ENCODE measurements at places on chromosomes 5 and 9.

DNA sequence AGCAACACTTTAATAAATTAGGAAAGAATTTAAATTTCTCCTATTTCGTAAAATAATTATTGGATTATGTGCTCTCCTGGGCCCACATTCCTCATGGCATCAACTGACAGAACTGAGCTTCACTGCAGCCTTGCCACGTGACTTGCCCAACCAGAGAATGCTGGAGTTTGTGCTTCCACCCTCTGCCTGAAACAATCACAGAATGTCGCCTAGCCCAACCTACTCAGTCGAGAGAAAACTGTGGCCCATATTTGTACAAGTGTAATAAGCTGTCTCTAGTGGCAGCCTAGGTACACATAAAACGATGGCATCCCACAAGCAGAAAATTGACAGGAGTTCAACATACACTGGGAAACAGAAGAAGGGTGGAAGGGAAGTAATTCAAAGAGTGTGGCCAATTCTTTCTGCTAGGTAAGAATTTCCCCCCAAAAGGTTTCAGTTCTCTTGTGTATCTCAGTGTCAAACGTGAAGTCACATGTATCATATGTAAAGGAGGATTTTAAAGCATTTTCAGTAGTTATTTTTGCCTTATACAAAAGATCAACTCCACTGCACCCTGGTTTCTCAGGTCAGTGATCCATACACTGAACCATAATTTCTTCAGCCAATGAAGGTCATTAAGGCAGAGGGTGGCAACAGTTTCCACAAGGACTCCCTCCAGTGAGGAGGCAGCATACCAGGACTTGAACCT is 41.7 kb downstream of the ZNF608 start:
- no peak for DNase-seq

DNA sequence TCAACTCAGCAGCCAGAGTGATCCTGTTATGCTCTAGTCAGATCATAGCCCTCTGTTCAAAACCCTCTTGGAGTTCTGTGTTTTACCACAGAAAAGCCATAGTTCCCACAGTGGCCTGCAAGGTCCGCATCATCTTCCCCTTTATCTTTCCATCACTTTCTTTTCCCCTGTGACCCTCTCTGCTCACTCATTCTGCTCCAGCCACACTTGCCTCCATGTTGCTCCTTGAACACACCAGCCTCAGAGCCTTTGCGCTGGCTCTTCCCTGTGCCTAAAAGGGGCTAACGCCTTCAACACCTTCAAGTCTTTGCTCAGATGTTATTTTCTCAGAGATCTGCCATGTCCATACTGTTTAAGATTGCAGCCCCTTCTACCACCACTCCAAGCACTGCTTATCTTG is 26.3 kb downstream of the CSF2 start:
- DNase-seq, result no peak

- no peak for DNase-seq
Observed at GRCh38 chr5:74279244-74279643, 361.3 kb downstream of the ENC1 start.

DNA sequence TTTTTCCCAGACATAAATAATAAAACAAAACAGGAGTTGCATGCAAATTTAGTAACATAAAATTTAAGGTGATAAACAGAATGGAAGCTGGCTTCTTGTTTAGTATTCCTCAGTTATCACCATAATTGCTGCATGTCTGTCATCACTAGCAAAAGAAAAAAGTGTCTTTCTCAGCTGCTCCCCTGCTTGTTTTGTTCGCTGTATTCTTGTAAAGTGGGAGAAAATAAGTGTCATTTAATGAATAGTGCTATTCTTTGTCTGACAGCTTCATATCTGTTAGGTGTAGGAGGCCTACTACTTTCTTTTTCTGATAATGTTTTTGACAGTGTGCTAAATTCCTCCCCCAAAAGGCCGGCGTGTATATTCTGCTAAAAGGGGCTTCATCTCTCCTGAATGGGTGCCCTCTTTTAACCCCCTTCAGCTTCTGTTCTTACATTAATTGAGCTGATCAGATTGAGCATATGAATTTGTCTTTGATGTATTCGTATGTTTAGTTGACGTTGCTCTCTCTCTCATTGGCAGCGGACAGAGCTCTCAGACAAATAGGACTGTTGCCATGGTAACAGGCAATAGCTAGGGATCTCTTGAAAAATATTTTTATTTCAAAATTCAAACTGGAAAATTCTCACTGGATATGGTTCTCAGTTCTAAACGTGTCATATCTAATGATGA is 303.8 kb downstream of the KIAA0825 start:
- no peak for DNase-seq

DNA sequence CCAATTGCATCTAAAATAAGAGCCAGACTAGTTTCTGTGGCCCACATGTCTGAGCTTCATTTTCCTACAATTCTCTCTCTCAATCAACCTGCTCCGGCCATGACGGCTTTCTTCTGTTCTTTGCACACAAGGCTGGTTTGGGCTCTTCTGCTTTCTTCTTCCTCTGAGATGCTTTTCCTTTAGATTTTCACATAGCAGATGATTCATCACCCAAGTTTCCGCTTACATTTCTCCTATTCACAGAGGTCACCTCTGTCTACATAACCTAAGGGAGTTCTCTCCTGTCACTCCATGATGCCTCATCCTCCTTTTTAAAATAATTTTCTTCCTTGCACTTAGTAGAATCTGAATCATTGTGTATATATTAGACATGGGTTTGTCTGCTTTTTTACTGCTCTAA is 334.6 kb upstream of the TUSC1 start:
- no peak for DNase-seq

DNA sequence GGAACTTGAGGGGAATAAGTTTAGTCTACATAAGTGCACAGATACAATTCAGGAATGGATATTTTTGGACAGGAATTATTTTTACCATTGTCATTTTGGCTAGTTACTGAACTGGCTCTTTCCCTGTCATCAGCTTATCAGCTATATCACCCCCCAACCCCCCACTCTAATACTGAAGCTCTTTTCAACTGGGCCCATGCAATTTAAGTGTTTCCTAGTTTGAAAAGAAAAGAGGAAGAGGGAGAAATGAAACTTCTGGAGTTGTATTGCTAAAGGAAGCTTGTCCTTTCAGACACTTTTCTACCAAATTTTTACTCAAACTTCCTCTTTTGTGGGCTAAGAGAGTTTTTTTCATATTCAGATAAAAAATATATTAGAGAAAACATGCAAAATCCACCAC is 18.5 kb upstream of the TIMD4 start:
- no peak for DNase-seq

DNA sequence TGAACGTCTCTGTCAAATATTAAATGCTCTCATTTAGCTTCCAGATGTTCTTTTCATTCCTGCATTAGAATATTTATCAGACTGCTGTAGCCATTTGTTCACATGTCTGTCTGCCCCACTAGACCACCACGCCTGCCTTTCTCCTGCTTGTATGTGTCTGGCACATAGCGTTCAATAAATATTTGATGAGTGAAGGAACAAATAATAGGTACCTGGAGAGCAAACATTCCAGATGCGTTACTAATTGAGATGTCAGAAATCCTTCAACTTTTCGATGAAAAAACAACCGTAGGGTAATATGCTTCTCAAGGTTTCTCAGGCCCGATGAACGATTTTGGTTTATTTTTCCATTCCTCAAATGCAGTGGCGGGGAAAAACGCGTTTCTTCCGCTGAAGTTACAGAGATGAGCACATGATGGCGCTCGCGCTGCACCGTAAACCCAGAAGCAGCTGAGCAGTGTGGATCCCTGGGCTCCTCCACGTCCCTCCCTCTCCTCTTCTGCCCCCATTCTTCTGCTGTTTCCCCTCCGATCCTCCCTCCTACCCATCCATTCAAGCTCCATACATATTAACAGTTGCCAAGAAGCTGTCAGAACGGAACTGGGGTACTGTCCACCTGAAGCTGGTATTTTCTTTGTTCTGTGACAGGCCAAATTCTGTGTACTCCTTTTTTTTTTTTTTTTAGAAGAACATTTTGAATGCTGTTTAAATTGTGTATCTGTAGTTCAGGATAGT is 245.4 kb downstream of the MPDZ start:
- DNase-seq, result peak; percentile 47

DNA sequence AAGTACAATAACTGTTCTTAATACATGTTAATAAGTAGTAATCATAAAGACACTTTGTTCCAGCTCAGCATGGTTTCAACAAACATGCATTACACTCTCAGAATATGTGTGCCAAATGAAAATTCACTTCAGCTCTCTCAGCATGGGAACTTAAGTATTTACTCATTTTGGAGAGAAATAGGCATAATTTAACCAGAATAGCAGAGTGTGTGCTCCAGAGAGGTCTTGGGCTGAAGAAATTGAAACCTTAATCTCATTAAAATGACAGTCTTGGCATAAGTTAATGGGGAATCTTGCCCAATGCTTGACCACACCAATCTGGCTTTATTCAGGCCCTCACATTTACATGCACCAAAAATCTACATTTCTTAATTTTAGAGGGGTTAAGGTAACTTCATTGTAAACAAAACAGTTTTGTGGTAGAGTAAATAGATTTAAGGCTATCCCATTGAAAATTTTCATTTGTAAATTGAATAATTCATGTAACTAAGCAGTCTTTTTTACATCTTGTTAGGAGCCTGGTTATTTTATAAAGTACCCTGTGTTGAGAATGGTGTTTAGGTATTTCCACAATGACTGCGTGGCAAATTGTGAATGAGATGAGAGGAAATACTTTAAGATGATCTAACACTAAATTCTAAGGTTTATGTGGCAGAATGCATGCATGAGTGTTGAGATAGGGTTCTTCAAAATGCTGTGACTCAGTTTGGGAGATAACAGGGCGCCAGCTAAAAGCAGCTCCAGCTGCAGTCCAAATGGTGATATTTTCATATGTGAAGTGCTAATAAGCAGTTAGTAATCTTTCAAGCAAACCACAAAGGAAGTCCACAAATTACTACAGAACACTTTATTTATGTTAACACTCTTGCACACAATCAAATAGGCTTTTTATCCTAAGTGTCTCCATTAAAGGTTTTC is 11.3 kb upstream of the LOX start:
- no peak for DNase-seq

- DNase-seq, result no peak
Observed at GRCh38 chr5:95709967-95710650, 21.0 kb upstream of the RHOBTB3 start.

- no peak for DNase-seq
Observed at GRCh38 chr5:125604104-125604503, 819.1 kb upstream of the GRAMD2B start.

GRCh38 chr9:83000765-83001164 is 62.2 kb downstream of the RASEF start:
- DNase-seq, result no peak

- no peak for DNase-seq
Observed at GRCh38 chr9:95815961-95816360, 59.5 kb upstream of the ERCC6L2 start.

DNA sequence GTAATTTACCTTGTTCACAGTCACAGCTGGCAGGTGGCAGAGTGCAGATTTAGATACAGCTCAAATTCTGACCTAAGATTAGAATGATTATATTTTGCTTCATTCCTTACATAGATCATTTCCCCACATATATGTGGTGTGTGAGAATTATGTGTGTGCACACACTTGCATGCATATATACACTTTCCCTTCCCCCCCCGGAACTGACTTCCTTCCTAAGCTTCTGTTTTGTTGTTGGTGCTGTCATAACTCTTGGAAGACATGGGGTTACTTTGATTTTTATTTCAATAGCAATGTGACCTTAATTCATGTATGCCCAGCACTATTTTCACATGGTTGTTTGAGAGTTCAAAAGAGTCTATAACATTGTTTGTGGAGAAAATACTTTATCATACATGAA is 112.8 kb downstream of the CMYA5 start:
- DNase-seq, result no peak

- DNase-seq, result no peak
Observed at GRCh38 chr9:79600466-79600865, 28.7 kb downstream of the TLE4 start.

DNA sequence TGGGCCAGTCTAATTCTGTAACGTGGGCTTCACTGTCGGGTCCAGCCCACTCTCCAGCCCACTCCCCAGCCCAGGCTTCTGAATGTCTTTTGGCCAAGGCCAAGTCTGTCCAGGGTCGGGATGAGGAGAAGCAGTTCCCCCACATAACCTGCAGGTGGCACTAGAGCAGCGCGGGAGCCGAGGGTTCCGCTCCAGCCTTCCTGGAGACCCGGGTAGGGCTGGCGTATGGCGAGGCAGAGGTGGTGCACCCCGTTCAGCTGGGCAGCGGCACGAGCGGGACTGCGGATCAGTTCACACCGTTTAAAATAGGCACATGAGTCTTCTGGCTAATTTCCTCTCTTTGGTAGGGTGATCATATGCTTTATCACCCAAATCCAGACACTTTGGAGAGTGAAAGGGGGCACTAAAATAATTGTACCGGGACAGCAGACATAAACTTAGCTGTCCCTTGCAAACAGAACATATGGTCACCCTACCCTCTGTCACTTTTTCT is 185.9 kb downstream of the MSX2 start:
- DNase-seq, result no peak

DNA sequence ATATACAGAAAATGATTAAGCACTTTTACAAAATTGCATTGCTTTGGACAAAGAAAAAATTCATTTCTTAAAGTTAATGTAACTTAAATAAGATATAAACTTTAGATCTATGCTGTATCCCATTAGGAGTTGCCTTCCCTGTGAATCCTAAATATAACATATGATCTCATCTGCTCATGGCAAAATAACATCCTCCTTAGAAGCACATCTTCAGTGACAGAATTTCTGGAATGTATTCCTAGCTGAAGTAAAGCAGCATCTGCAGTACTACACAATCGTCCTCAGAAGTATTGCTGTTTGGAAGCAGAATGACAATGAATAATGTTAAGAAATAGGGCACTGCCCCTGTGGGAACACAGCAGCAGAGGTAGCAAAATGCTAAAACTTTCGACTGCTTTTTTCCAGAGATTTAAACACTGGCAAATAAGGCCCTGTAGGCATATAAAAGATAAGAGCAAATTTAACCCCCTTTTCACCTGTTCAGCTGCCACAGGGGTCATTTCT is 571.0 kb downstream of the PTPRD start:
- no peak for DNase-seq

DNA sequence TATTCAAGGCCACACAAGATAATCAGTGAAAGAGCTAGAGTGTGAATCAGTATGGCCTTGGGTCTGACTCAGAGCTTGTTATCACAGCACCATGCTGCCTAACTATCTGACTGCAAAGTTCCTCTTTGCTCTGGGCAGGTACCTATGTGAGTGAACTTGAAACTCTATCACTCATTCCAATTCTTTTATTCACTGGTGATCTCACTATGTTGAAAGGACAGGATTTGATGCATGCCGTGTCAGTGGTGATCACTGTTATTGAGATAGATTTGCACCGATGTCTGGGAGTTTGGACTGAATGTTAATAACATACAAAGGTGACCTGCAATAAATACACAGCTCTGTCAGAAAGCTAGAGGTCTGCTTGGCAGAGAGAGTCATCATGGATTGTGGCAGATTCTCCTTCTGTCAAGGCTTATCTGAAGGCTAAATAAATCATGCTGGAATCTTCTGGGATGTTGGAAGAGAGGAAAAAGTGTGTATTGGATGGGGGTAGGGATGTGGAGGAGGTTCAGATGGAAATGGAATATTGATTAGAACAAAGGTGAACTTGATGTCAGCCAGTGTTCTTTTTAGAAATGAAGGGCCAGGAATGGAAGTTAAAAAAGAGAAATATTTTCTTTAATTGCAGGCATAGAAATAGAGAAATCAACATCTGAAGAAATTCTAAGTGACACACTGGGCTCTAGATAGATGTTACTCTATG is 91.8 kb upstream of the TNC start:
- no peak for DNase-seq

- DNase-seq, result no peak
Observed at GRCh38 chr9:129624947-129625346, 1.0 kb upstream of the NTMT1 start.

GRCh38 chr9:109270441-109270840 is 50.4 kb downstream of the EPB41L4B start:
- no peak for DNase-seq

- no peak for DNase-seq
Observed at GRCh38 chr9:130890870-130891687, 5.5 kb downstream of the QRFP start.
